Activated CD8-positive, alpha-beta memory T cell treated with anti-CD3 and anti-CD28 coated beads, Interleukin-2, amount 10 ng/mL, durations not matched to agents 7 days and 5 days (primary cell): ENCODE measurements at places on chromosomes 6 and 20.

DNA sequence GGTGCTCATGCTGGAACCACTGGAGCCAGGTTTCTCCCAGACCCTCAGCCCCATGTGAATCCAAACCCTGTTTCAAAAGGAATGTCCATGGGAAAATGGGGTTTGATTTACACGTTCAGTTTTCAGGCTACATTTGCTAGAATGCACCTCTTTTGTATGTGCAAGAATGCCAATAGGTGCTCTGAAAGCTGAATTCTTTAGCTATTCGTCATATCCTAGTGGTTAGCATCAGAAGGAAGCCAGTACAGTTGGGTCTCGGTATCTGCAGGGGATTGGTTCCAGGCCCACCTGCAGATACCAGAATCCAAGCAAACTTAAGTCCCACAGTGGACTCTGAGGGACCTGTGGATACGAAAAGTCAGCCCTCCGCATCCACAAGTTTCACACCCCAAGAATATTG, 93.4 kb downstream of the UST start:
- no peak overlapping the region for H3K4me3 ChIP-seq
- no peak for DNase-seq
- H3K4me1 ChIP-seq: peaks cover 20% of the 10 kb centered on the region
- no peaks in the 10 kb centered on the region for H3K36me3 ChIP-seq
- no peaks in the 10 kb centered on the region for H3K27me3 ChIP-seq

GRCh38 chr20:34970193-34970840, 14.6 kb downstream of the MYH7B start:
- no peak overlapping the region for H3K27ac ChIP-seq
- H3K4me3 ChIP-seq: no peak overlapping the region
- H3K36me3 ChIP-seq: no peaks in the 10 kb centered on the region
- DNase-seq: no peak
- H3K27me3 ChIP-seq: peaks cover 2% of the 10 kb centered on the region
- no peaks in the 10 kb centered on the region for H3K4me1 ChIP-seq

- peaks cover 5% of the 10 kb centered on the region for H3K27me3 ChIP-seq
- H3K4me1 ChIP-seq: no peaks in the 10 kb centered on the region
- H3K36me3 ChIP-seq: no peaks in the 10 kb centered on the region
- no peak overlapping the region for H3K27ac ChIP-seq
- H3K4me3 ChIP-seq: no peak overlapping the region
Measured at GRCh38 chr6:12590901-12591300, 125.7 kb upstream of the PHACTR1 start.

GRCh38 chr6:143611580-143611979, 66.2 kb upstream of the PHACTR2 start:
- no peak for DNase-seq
- H3K27ac ChIP-seq: no peak overlapping the region
- peaks cover 4% of the 10 kb centered on the region for H3K36me3 ChIP-seq
- H3K4me3 ChIP-seq: no peak overlapping the region
- H3K4me1 ChIP-seq: peaks cover 16% of the 10 kb centered on the region
